Thymus (tissue), 14 donors: ENCODE measurements at places on chromosomes 12 and 14. TPM values are rescaled to one million over a fixed set of nuclear protein-coding genes. Genes with fewer than 3 reads are reported as not detected.

- DNase-seq, result no peak
Observed at GRCh38 chr14:84250893-84251292, 1279.1 kb upstream of the FLRT2 start.

GRCh38 chr14:56055511-56055910 lies 62.7 kb upstream of the PELI2 start:
- DNase-seq, result no peak

GRCh38 chr14:77098529-77099353 lies 683 bp downstream of the CIPC start:
- no peak for DNase-seq

- no peak for DNase-seq
Observed at GRCh38 chr12:26803552-26803951, 29.4 kb downstream of the ITPR2 start.

Gene RPL10L
- not detected for total RNA-seq

Gene TRIM9
- total RNA-seq, result 0.71 TPM

GRCh38 chr12:104582739-104583138 lies 126.0 kb downstream of the CHST11 start:
- peak; percentile 57 for DNase-seq

DNA sequence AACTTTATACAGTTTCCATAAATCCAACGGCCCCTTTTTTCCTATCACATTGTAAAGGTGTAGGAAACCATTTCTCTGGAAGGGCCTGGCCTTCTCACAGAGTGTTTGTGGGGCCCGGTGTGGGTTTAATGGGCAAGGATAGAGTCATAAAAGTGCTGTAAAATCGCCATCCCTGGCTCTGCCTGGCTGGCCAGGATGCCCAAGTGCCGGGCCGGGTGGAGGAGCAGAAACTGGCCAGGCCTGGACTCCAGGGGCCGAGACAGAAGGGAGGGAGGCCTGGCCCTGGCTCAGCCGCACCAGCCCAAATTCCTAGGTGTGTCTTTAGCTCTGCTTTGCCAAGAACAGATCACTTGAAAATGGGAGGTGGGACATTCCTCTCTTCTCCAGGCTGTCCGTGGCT lies 77.1 kb upstream of the DICER1 start:
- DNase-seq, result no peak

Gene TAC3
- 0.76 TPM for total RNA-seq

Gene RNASE4
- 1.7 TPM for total RNA-seq

DNA sequence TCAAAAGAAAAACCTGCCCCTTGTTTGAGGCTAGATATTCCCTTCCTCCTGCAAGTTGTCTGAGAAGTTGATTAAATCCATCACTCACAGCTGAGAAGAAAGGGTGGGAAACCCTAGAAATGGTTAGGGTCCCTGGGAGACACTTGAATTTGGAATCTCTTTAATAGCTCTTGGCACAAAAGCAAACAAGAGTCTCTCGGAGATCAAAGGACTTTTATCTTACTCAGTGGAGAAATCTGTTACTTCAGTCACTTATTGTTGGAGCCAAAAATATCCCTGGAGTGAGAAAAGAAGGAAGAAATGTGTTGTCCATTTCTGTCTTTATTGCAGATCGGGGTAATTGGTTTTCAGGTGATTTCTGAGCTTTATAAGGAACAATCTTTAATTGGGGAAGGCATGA lies 47.0 kb downstream of the TMEM132C start:
- no peak for DNase-seq

DNA sequence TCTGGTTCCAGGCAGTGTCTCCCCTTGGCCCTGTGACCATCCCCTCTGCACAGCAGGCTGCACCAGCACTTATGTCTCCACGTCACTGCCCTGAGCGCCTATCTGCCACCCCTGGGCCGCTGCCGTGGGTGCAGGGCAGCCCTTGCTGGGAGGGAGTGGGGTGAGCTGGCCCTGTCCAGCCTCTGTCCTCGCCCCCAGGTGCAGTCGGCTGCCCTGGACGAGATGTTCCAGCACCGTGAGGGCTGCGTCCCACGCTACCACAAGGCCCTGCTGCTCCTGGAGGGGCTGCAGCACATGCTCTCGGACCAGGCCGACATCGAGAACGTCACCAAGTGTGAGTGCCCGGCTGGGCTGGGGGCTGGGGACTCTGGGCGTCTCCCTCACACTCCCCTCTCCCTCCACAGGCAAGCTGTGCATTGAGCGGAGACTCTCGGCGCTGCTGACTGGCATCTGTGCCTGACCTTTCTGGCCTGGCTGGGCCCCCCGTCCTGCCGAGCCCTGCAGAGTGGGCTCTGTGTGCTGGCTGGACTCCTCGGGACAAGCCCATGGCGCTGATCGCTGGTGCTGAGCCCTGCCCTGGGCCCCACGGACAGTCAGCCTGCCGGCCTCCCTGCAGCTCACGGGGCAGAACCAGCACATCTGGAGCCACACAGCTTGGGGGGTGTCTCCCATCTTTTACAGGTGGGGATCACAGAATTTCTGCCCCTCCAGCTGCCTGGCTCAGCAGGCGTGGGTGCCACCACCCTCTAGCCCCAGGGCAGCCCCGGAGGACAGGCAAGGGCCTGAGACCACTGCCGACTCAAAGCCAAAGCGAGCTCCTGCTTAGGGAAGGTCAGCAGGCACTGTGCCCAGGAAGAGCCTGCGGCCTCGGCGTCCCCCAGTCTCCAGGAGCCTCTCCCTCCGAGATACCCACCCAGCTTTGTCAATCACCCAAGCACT lies 7.9 kb upstream of the PUS1 start:
- DNase-seq, result no peak

GRCh38 chr12:12214635-12215131 lies 52.2 kb downstream of the LRP6 start:
- DNase-seq, result no peak

Gene ABCD2
- total RNA-seq, result 0.71 TPM
